ENCODE measurements at places on chromosomes 2 and 18. TPM values are rescaled to one million over a fixed set of nuclear protein-coding genes. Genes with fewer than 3 reads are reported as not detected.

DNA sequence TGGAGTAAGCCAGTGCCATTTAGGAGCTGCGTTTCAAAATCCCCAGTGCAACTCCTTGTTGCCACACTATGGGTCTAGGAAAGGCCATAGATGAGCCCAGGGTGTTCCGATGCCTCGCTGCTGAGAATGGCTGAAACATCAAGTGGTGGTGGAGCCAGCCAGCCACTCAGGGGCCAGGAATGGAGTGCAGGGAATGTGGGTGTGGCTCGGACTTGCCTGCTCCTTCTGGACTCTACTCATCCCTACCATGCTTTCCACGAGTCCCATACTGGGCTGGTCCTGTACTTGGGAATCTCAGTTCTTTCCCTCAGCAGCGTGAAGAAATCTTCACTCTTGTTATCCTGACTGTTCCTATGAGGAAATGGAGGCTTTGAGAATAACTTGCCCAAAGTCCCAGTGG lies 143.5 kb downstream of the INSIG2 start:
- no peak for DNase-seq

Gene COL5A2
- 175 TPM for total RNA-seq

DNA sequence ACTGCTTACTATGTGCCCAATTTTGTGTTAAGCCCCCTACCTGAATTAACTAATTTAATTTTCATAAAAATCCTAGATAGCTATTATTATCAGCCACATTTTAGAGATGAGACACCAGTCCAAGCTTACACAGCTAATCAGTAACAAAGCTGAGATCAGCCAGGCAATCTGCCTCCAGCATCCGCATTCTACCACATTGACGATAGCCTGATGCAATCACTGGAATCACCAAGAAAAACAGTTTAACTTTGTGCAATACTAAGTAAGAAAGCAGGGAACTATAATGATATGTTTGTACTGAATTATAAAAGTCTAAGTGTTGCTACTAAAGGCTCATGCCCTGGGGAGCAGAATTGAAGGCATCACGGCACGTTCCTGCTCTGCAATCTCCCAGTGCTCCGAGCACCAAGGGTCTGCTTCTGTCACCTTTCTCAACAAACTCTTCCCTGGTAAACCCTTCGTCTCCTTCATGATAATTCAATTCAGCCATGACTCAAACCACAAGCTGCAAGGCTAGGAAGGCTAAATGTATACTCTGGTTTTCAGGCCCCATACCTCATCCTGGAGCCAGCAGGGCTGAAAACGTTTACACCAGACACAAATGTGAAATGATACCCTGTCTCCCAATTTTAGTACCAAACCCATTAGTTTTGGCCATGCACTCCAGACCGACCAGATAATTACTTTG lies 19.4 kb downstream of the KANSL3 start:
- DNase-seq, result no peak

DNA sequence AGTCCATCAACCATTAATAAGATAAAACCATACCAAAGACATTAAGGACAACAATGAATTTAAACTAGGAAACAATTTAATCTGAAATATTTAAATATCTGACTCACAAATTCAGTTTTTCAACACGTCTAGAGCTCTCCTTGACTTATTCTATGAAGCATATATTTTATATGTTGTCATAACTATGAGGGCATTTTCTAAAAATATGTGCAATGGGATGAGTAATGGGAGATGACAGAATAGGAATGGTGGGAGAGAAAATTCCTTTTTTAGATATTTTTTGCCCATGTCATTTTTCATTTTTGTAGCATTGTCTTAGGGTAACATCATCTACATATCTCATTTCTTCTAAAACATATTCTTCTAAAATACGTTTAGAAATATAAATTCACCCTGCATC lies 79.2 kb upstream of the CDH2 start:
- no peak for DNase-seq

DNA sequence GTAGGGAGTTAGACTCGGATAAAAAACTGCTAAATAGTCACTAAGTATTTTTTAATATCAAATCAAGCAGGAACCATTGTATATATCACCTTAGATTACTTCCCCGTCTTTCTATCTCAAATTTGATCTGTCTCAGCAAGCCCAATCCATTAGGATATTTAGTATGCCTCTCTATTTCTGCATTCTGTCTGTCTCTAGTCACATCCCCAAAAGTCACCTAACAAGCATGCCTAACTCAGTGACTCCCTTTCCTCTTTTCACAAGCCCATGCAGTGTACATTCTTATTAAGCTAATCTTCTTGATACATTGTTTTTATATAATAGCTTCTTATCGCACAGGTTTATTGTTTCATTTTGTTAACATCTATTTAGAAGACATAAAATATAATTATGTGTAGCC lies 57.8 kb downstream of the PDE1A start:
- no peak for DNase-seq

Gene STK39
- 21.9 TPM for total RNA-seq

GRCh38 chr2:6909431-6910385 lies 7.5 kb upstream of the RNF144A start:
- peak; percentile 55 for DNase-seq

GRCh38 chr2:112577756-112578155 lies 6.7 kb upstream of the CHCHD5 start:
- peak; percentile 11 for DNase-seq

Data from RPMI7951 (cell line).